ENCODE measurements at places on chromosomes 1 and 21.
A peak's percentile ranks its signal among the peaks of the same experiment; 100 is the strongest.

DNA sequence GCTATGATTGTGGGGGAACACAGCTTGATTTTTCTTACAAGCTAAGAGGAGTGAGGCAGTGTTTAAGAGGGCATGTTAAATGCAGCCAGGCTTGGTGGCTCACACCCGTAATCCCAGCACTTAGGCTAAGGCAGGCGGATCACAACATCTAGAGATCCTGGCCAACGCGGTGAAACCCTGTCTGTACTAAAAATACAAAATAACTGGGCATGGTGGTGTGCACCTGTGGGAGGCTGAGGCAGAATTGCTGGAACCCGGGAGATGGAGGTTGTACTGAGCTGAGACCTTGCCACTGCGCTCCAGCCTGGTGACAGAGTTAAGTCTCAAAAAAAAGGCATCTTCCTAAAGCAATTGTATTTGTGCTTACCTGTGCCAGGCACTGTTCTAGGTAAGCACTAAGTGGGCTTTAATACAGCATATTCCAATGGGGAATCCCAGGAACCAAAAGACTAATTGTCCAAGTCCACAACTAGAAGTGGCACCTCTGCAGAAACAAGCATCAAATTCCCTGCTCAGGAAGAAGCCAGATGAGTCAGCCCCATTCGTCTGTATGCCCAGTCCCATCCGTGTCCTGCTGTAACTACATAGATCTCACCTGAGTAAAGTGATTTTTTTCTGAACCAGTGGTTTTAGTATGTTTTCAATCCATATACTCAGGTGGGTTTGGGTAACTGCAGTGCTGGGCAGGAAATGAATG is 4.6 kb downstream of the RCC1 start:
- H3K4me3 ChIP-seq: peak overlapping the region; percentile 84
- H3K36me3 ChIP-seq: peaks cover 19% of the 10 kb centered on the region
- H3K27me3 ChIP-seq: no peaks in the 10 kb centered on the region
- peak overlapping the region; percentile 94 for H3K27ac ChIP-seq

- peaks cover 5% of the 10 kb centered on the region for H3K27me3 ChIP-seq
- H3K4me1 ChIP-seq: no peaks in the 10 kb centered on the region
- no peak for DNase-seq
- no peaks in the 10 kb centered on the region for H3K36me3 ChIP-seq
- H3K4me3 ChIP-seq: no peak overlapping the region
- H3K27ac ChIP-seq: no peak overlapping the region
These were observed 11.4 kb upstream of the ZNF669 start for GRCh38 chr1:247115545-247115944.

DNA sequence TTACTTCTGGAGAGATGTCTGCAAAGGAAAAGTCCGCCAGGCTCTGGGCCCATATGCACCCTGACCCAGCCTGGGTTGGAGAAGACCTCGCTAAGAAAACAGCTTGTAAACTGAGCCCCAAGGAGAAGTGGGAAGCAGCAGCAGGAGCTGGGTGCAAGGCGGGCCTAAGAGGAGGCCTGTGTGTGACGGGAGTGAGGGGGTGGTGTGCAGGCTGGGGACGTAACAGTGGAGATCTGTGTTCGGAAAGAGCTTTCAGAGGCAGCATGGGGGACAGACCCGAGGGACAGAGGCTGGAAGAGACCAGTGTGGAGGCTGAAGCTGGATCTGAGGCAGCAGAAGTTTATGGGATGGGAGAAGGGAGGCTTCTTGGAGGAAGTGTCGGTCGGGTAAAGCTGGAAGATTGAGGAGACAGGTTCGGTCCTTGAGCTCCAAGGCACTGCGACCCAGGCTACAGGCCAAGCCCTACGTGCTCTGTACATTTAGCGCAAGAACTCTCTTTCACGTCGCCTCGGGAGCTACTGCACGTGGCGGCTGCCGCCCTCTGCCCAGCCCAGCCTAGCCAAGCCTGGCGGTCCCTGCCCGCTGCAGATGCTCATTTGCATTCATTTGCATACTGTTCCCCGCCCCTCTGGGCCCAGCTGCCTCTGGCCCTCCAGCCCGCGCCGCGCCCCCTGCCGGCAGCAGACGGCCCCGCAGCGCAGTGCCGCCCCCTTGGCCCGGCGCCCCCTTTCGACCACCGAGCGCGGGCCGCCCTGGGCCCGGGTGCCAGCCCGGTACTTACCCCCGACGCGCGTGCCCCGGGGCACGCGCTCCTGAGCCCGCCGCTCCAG is 6.3 kb downstream of the HPCA start:
- H3K4me1 ChIP-seq: no peaks in the 10 kb centered on the region
- H3K27ac ChIP-seq: no peak overlapping the region
- no peak for DNase-seq
- H3K4me3 ChIP-seq: no peak overlapping the region
- H3K36me3 ChIP-seq: no peaks in the 10 kb centered on the region
- H3K27me3 ChIP-seq: peaks cover 16% of the 10 kb centered on the region

DNA sequence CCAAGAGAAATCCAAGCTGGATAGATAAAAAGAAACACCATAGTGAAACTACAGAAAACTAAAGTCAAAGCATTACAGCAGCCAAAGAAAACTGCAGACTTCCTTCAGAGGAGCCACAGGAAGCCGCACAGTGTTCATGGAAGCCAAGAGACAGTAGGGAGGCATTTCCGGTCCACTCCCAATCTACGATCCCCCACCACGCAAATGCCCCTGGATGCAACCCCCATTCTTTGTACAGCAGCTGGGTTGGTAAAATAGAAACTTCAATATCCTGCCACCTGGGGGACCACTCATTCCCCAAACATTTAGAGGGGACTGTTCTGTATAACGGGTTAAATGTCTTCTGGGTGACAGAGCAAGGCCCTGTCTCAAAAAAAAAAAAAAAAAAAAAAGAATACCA is 43.9 kb upstream of the TSPEAR start:
- no peaks in the 10 kb centered on the region for H3K4me1 ChIP-seq
- no peaks in the 10 kb centered on the region for H3K36me3 ChIP-seq
- H3K27ac ChIP-seq: no peak overlapping the region
- no peak for DNase-seq
- no peak overlapping the region for H3K4me3 ChIP-seq

DNA sequence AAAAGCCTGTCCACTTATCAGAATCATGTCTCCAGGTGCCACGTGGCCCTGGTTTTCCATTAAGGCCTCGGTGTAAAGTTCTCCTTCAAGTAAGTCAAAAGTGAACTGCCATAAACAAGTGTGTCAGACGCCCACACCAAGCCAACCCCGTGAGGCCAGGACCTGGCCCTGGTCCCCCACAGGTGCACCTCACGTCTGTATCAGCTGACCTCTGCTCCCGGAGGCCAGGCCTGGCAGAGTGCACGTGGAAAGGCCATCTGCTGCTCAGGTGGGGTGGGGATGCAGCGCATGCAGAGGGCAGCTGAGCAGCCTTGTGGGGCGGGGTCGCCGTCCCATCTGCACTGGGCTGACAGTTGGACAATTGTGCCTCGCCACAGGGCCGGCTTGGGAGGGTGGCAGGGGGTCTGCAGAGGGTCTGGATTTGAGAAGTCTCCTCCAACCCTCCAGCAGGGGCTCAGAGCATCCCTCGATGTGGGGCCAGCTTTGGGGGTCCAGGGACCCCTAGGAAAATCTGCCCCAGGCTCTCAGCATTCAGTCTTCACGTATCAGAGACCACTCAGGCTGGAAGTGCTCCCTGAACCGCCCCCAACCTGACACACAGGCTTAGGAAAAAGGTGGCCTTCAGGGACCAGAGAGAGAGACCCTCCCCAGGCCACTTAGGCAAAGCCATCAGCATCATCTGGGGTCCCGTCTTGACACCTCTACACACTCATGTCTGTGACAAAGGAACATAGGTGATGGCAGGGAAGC is 3.0 kb downstream of the SLC19A1 start:
- peaks cover 12% of the 10 kb centered on the region for H3K4me1 ChIP-seq
- no peaks in the 10 kb centered on the region for H3K27me3 ChIP-seq
- no peak overlapping the region for H3K27ac ChIP-seq
- H3K36me3 ChIP-seq: no peaks in the 10 kb centered on the region
- no peak for DNase-seq

DNA sequence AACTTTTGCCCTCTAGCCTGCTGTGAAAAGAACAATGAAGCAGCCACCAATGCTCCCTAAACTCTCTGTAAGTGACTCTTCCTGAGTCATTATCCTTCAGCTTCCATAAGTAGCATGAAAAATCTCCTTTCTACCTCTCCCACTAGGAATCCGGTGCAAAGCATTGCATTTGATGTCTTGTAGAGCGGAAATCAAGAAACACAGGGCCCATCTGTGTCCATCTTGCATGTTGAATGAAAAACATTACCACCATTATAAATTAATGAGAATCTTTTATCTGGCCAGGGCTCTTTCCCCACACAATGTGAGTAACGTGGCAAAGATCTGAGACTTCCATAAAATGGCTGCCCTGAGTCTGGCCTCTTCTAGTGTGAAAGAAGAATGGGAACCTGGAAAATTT is 324.4 kb downstream of the ADGRL2 start:
- H3K27me3 ChIP-seq: no peaks in the 10 kb centered on the region
- H3K36me3 ChIP-seq: no peaks in the 10 kb centered on the region

DNA sequence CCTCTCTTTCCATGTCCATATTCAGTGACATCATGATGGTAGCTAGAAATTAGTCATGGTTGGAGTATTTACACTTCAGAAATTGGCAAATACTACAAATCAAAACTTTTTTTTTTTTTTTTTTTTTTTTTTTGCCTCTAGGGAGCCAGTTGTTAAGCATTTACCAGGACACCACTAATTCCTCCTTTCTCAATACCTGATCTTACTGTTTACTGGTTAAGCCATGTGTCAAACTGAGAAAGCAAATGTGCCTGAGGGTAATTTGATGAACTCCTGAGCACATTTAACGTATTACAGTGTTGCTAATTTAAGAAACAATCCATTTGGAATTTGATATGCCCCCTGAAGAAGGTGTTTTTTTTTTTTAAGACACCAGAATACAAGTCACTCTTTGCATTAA is 94.4 kb downstream of the DNM3 start:
- no peak overlapping the region for H3K4me3 ChIP-seq
- no peaks in the 10 kb centered on the region for H3K27me3 ChIP-seq
- H3K36me3 ChIP-seq: no peaks in the 10 kb centered on the region
- H3K27ac ChIP-seq: no peak overlapping the region
- DNase-seq: no peak

DNA sequence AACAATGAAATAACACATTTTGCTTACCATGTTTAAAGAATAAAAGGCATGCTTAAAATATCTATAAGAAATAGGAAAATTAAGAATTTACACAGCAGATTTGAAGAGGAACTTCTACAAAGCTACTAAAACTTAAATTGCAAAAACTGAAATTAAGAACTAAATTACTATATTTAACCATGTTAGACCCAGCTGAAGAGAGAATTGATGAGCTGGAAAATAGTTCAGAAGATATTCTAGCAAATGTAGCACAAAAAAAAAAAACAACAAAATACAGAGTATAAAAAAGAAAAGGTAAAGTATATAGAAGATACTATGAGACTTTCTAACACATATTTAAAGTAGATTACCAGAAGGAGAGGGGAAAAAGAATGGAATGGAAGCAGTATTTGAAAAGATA is 82.8 kb upstream of the ST6GALNAC5 start:
- no peak for DNase-seq
- H3K27me3 ChIP-seq: no peaks in the 10 kb centered on the region
- no peaks in the 10 kb centered on the region for H3K36me3 ChIP-seq
- no peaks in the 10 kb centered on the region for H3K4me1 ChIP-seq
- no peak overlapping the region for H3K27ac ChIP-seq
- H3K4me3 ChIP-seq: no peak overlapping the region

Measured in GM12878 (cell line).